ENCODE measurements at places on chromosomes 13 and 19. TPM values are rescaled to one million over a fixed set of nuclear protein-coding genes. Genes with fewer than 3 reads are reported as not detected.

DNA sequence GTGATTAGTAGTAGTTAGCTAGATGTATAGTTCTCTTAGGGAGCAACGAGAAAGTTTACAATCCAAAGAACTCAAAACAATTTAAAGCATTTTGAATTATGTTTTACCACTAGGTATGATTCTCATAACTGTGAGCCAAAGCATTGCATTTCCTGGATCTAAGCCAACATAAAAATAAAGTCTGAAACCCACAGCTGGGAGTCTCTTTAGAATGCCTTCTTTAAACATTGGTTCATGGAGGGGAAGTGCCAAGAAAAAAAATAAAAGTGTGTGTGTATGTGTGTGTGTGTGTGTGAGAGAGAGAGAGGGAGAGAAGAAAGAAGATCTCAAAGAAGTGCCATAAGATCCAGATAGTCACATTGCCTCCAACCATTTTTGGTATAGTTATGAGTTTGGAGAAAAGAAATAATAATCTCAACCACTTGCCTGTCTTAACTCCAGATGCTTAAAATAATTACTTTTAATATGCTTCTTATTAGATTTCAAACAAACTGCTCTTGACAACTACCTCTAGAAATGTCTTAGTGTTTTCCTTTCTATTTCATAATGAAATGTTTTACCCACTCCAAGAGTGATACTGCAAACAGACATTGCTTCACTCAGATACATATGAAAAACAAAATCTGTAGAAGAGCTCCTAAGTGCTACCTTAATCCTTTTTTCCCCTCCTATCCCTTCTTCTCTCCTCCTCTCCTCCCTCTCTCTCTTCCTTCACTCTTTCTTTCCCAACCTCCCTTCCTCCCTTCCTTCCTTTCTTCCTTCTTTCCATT lies 554.1 kb downstream of the KCTD12 start:
- DNase-seq, result peak; percentile 14

DNA sequence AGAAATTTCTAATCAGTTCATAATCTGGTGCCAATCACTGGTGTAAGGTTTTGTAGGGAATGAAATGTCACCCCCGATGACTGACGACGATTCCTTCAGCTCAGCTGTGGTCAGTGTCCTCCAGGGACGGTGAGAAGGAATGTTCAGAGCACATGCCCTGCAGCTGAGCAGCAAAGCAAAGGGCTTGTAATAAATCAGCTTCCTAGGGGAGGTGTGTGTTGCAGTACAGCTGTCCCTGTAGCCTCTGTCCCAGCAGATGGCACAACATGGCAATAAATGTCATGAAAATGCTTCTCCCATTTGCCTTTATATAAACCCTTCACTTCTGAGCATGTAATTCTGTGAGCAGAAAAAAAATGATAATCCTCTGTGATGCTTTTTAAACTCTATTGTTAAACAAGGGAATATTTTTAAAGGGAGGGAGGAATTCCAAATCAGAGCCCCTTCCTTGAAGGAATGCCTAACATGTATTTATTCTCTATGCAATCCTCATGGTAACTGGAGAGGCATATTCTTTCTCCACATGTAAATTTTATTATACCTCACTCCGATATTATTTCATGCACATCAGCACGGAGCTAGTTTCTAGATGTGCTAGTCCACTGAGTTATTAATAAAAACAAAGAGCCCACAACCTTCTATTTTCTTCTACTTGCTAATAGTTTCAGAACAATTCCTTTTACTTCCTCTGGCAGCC lies 102.5 kb downstream of the FAM216B start:
- DNase-seq, result peak; percentile 77

The KIR2DL1 gene
- not detected for polyA plus RNA-seq

GRCh38 chr13:37403776-37404527 lies 194.6 kb downstream of the POSTN start:
- DNase-seq, result no peak

The LHFPL6 gene
- polyA plus RNA-seq, result 33.0 TPM

The STK11 gene
- 40.7 TPM for polyA plus RNA-seq

DNA sequence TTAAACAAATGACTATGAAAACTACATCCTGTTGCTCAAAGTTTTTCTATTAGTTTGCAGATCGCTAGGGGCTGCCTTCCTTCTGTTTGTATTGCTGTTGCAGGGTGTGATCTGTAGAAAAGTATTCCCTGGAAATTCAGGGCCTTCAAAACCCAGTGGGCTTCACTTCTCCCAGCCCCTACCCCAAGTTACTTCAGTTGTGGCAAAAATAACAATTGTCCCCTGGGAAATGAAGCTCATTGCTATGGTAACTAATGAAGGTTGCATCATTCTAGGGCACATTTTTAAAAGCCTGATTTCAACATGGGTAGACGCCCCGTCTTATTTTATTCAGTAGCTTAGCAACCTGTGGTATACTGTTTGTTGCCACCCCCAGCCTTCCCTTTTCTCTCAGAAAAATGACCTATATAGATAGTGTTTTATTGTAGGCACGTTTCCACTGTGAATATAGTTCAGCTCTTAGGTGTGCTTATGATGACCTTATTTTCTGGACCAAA lies 60.9 kb downstream of the WDFY2 start:
- no peak for DNase-seq

All from kidney (tissue), 22 donors.